ENCODE measurements at places on chromosomes 16 and 17.
A peak's percentile ranks its signal among the peaks of the same experiment; 100 is the strongest.

DNA sequence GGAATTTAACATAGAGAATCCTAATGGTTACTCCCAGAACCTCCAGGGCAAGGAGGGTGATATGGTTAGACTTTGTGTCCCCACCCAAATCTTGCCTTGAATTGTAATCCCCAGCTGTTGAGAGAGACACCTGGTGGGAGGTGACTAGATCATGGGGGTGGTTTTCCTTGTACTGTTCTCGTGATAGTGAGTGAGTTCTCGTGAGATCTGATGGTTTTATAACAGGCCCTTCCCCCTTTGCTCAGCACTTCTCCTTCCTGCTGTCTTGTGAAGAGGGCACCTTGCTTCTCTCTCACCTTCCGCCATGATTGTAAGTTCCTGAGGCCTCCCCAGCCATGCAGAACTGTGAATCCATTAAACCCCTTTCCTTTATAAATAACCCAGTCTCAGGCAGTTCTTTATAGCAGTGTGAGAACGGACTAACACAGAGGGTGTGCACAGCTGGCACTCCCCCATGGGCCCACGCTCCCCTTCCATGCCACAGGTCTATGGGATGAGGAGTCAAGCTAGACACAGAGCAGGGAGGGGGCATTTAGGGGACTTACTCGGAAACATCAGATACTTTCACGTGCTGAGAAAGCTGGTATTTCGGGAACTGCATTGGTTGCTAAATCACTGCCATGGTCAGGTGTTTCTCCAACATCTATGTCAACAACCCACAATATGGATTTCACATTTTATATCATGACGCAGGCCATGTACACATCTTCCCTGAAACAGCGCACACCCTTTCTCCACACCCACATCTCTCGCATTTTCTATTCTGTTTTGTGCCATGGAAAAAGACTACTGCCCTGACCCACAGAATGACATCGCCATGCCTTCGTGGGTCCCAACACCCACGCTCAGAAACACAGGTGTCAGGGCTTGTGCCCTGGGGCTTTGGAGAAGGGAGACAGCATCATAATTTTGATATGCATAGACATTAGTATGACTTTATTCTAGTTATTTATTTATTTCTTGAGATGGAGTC lies 199.1 kb upstream of the GSE1 start:
- no peak for DNase-seq

DNA sequence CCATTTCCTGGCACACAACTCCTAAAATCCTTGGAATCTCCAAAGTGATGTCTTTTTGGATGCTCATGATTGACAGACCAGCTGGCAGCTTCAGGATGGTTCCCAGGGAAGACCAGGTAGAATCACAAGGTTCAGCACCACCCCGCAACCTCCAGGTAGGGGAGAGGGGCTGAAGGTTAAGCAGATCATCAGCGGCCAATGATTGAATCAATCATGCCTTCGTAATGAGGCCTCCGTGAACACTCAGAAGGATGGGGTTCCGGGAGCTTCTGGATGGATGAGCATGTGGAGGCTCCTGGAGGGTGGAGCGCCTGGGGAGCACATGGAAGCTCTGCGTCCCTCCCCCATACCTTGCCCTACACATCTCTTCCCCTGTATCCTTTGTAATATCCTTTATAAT lies 185.9 kb downstream of the SEC14L1 start:
- DNase-seq: no peak

DNA sequence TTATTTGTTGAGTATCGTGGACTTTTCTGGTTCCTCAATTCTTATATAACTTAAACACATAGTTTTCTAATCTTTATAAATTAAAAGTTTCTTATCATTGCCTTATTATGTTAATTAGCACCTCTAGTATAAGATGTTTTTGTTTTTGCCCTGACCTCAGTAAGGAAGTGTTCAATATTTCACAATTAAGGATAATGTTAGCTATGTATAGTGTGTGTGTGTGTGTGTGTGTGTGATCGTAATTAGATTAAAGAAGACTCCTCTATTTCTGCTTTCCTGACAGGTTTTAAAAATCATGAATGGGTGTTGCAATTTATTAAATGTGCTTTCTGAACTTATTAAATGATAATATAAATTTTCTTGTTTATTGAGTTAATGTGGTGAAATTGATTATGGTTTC lies 12.0 kb downstream of the IL21R start:
- no peak for DNase-seq

- no peak for DNase-seq
Measured at GRCh38 chr17:6666557-6666956, 15.0 kb downstream of the C17orf100 start.

GRCh38 chr16:73804456-73804855 lies 492.2 kb upstream of the PSMD7 start:
- no peak for DNase-seq

GRCh38 chr17:50768346-50768761 lies 1.0 kb upstream of the ANKRD40CL start:
- no peak for DNase-seq

- no peak for DNase-seq
Measured at GRCh38 chr17:2120586-2121335, 65.9 kb downstream of the HIC1 start.

GRCh38 chr16:61580579-61580978 lies 455.7 kb downstream of the CDH8 start:
- DNase-seq: no peak

- DNase-seq: no peak
Measured at GRCh38 chr16:85048921-85049562, 21.4 kb downstream of the KIAA0513 start.

DNA sequence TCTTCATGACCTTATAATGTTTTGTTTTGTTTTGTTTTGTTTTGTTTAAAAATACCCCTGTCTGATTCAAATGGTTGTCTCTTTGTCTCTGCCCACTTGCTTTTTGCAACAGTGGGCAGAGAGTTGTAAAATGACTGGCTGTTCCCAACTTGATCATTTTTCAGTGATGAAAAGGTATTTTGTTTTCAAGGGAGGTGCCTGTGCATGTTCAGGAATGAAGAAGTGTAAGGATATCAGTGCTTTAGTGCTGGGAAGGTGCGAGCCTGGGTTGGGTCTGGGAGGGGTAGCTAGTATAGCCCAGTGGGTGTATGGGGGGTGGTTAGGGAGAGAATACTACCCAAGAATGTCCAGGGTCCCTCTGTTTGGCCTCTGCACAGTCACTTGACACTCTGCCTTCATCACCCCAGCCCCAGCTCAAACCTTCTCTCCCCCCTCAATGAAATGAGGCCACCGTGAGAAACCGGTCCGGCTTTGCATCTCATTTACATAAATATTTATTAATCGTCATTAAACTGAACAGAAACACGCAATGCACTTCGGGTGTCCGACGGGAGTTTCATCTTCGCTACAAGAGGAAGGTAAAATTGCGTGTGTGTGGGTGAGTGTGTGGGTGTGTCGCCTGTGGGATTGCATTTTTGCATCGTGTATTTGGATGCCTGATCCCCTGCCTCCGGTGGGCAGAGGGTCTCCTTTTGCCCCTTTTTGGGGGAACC lies 4.3 kb downstream of the NEUROD2 start:
- DNase-seq: no peak

GRCh38 chr17:55513885-55514590 lies 2.8 kb upstream of the SMIM36 start:
- DNase-seq: peak; percentile 73

GRCh38 chr16:89534252-89534756 lies 26.1 kb downstream of the SPG7 start:
- DNase-seq: no peak

GRCh38 chr17:8976638-8977037 lies 11.1 kb upstream of the PIK3R5 start:
- peak; percentile 13 for DNase-seq

DNA sequence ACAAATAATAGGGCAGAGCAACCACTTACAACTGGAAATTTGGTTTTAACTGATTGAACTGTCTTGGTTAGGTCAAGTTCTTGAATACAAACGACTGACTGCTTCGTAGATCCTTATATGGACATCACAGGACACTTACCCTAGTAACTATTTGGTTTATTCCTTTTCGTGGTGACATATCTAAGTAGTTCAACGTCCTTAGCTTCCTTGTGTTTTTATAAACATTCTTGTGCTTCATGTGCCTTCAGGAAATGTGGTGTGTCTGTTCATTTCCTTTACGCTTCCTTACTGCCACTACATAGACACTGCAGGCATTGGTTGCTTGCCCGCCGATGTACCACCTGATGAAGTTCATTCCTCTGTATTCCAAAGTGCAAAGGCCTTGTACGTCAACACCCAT lies 59.3 kb downstream of the USP10 start:
- DNase-seq: no peak

GRCh38 chr17:28549236-28550132 lies 2.9 kb downstream of the UNC119 start:
- no peak for DNase-seq

DNA sequence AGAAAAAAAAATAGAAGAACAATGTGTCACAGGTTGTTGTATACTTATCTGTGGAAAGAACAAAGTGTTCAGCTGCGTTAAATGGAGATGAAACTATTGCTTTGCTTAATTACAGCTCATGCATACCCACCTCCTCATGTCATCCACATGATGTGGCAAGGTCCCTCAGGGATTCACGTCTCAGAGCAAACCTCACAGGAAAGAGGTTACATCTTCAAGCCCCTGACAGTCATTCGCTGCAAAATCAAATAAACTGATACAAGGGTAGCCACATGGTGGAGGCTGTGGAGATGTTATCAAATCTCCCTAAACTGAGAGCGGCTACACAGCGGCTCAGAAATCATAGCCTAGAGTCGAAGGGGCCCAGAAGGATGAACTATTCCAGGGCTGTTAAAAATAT lies 21.1 kb downstream of the GINS3 start:
- no peak for DNase-seq

Measured in MM.1S (cell line).